Activated CD8-positive, alpha-beta memory T cell treated with anti-CD3 and anti-CD28 coated beads for 1 hour (primary cell): ENCODE measurements at places on chromosomes 7 and 10.

- DNase-seq: no peak
Measured at GRCh38 chr7:131919920-131920709, 363.7 kb upstream of the PODXL start.

DNA sequence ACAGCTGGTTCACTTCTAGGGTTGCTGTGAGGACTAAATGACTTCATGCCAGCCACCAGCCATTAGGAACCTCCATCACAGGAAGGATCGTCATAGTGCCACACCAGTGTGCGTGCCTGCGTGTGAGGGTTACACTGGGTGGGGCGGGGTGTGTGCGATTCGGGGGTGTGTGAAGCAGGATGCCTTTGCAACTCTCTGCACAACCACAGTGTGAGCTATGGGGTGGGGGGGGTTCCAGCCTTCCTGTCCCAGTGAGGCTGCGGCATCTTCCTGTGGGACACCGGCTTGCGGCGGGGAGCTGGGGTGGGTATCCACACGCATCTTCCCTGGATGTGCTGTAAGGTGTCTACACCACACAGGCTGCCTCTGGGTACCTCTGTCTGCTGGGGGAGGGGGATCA is 6.9 kb upstream of the ELFN1 start:
- no peak for DNase-seq

GRCh38 chr7:146660839-146661238 is 544.2 kb downstream of the CNTNAP2 start:
- DNase-seq: no peak

DNA sequence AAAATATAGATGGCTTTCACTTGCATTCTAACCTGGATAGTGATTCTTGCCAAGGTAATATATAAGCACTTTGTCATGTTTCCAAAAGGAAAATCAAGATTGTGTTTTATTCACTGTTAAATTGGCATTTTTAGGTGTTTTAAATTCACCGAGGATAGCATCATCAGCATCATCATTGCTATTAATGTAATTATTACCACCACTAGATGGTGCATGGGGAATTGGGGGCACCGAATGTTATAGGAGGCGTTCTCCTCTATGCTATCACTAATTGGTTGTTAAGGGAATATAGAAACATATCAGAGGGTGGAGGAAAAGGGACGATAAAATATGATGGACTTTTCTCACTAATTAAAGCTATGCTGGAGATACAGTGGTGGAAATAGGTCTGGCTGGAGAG is 95.5 kb downstream of the CELF2 start:
- DNase-seq: peak; percentile 12

GRCh38 chr10:71625445-71626175 is 94.0 kb downstream of the C10orf105 start:
- DNase-seq: no peak

GRCh38 chr7:2713370-2713769 is 25.4 kb downstream of the AMZ1 start:
- DNase-seq: no peak

DNA sequence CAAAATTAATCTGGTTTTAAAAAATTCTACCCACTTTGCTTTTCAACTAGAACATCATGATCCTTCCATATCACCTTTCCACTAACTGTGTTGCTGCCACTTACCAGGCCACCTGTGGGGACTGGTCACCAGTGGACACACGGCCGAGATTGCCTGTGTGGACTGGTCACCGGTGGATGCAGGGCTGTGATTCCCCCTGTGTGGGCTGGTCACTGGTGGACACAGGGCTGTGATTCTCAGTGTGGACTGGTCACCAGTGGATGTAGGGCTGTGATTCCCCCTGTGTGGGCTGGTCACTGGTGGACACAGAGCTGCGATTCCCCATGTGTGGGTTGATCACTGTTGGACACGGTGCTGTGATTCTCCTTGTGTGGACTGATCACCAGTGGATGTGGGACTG is 27.0 kb downstream of the UPP1 start:
- DNase-seq: no peak

DNA sequence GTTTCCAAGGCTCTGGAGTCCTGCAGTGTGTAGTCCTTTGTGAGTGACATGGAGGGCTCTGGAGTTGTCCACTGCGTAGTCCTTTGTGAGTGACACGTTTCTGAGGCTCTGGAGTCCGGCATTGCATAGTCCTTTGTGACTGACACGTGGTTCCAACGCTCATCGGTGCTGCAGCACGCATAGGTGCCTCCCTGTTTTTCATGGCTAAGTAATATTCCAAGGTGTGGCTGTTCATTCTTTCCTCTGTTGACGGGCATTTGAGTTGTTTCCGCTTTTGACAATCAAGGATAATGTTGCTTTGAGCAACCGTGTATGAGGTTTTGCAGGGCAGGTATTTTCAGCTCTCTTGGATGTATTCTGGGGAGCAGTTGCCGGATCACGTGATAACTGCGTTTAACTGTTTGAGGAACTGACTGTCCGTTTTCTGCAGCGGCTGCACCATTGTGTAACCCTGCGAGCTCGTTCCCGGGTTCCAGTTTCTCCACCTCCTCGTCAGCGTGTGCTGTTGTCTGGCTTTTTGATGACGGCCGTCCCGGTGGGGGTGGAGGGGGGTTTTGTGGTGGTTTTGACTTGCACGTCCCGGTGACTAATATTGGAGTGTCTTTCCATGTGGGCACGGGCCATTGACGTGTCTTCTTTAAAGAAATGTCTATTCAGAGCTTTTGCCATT is 21.1 kb downstream of the FAM20C start:
- no peak for DNase-seq

- DNase-seq: no peak
Measured at GRCh38 chr10:101485681-101486554, 102.1 kb downstream of the POLL start.

- no peak for DNase-seq
Measured at GRCh38 chr7:41652267-41652666, 50.6 kb downstream of the INHBA start.

- no peak for DNase-seq
Measured at GRCh38 chr7:155653803-155654202, 9.3 kb downstream of the RBM33 start.

DNA sequence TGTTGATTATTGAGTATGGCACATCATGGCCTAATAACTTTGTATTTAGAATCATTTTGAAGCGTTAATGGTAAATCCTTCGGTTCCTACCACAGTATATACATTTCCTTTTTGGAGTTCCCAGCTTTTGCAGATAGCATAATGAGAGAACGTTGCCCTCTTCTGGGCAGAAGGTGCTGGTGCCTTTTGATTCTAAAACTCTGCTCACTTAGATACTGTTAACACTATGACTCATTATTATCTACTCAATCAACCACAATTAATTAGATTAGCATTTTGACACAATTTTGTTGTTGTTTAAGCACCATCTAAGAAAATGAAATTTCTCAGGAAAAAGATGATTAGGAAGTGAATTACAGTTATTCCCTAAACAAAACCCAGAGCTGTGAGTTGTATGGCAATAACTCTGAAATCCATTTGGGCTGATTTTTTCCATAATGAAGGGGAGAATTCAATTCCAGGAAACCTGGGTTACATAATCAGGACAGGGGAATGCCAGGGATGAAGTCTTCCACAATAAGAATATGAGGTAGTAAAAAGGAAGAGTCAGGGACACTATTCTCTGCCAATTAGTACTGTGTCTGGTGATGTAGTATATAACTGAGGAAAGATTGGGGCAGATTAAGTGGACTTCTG is 11.5 kb upstream of the DLD start:
- no peak for DNase-seq

- no peak for DNase-seq
Measured at GRCh38 chr10:93757136-93757535, 600 bp upstream of the LGI1 start.

- DNase-seq: no peak
Measured at GRCh38 chr7:134339475-134339874, 22.7 kb upstream of the SLC35B4 start.

DNA sequence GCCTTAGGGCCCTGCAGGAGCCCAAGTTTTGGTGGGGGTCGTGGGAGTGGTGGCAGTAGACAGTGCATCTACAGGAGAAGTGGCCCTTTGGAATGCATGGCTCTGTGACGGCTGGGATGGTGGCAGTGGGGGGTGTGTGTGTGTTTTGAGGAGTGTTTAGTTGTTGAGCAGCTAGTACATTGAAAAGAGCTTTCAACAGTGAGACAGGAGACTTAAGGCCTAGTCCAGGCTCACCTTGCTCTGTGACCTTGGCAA is 27.1 kb downstream of the ZNF775 start:
- DNase-seq: no peak

DNA sequence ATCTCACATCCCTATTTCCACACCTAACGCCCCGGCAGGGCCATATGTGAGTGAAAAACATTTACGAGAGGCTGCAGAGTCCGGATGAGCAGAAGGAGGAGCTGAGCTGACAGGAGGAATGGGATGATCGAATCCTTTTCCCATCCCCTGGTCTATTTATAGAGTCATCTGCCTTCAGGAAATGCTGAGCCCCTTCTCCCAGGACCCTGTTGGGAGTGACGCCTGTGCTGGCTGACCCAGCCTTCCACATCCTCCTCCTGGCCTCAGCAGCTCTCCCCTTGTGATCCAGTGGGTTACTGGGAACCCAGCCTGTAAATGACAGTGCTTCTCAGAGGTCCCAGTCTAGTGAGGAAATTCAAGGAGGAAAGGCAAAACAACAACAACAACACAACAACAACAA is 16.6 kb downstream of the DENND2A start:
- no peak for DNase-seq

GRCh38 chr10:27678166-27678565 is 67.5 kb downstream of the MKX start:
- no peak for DNase-seq

DNA sequence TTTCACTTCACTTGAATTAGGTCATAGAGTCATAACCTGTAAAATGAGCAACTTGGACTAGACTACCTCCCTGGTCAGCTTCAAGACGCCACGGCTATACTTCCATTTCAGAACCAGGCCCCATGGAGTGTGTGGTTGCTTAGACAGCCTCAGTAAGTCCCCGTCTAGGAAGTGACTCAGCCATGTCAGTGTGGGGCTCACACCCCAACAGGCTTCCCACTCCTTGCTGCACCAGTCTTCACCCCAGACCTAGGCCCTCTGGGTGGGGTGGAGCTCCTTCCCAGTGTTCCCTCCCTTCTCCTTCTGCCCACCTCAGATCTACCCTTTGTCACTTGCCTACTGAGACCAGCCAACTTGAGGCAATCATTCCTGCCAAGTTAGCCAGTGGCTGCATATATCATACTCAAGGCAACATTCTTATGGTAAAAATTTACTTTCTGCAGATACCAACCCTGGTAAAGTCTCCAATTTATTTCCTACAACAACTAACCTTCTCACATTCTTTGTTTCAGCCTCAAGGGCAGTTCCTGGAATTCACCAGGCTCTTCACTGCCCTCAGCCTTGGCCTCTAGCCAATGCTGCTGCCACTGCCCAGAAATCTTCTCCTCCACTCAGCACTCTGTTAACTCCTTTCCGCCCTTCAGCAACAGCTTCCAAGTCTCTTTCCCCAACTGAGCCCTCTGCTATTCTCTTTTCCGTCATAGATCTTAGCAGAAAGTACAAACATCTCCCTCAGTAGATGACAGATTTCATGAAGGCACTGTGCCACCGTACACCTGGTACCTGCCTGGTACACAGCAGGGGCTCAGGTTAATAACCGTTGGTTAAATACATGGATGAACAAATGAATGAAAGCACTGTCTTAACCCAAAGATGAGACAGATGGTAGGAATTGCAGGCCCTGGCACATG is 31.3 kb upstream of the ZNRF2 start:
- no peak for DNase-seq

DNA sequence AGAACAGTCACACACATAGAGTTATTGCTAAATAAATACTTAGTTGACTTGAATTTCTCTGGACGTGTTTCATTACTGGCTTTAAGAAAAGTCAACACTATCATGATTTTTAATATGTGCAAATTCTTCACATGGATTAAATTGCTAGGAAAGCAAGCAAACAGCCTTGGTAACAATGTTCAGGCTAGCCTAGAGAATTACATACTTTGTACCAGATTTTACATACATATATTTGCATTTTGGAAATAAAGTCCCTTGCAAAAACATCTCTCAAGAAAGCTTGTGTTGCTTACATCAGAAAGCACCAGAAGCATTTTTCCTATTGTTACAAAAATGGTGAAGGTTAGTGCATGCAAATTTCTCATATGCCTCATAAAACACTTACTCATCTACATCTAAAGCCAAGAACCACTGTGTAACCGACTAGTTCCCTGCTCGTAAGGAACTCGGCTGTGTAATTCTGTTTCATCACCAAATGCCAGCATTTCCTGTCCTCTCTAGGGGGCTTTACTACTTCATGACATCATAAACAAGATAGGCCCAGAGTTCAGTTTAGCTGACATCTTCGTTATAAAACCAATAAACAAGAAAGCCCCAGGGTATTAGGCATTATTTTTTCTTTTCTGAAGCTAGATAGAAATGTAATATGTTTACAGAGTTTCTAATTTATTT is 87.8 kb downstream of the CFAP58 start:
- DNase-seq: no peak

DNA sequence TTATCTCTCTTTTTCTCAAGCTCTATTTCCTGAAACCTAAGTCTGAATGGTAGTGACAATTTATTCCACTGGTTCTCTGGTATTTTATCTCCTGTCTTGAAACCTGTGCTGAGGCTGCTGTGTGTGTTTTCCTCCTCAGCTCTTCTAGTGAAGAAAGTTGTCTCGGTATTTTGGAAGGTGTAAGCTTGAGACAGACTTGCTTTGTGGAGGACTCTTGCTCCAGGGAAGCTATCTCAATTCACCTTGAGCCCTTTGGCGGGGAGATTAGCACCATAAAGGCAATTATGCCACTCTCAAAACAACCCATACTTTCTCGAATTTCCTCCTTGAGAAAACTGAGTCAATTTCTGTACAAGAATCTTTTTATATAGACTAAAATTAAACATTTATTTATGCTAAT is 141.6 kb downstream of the THSD7A start:
- DNase-seq: no peak

DNA sequence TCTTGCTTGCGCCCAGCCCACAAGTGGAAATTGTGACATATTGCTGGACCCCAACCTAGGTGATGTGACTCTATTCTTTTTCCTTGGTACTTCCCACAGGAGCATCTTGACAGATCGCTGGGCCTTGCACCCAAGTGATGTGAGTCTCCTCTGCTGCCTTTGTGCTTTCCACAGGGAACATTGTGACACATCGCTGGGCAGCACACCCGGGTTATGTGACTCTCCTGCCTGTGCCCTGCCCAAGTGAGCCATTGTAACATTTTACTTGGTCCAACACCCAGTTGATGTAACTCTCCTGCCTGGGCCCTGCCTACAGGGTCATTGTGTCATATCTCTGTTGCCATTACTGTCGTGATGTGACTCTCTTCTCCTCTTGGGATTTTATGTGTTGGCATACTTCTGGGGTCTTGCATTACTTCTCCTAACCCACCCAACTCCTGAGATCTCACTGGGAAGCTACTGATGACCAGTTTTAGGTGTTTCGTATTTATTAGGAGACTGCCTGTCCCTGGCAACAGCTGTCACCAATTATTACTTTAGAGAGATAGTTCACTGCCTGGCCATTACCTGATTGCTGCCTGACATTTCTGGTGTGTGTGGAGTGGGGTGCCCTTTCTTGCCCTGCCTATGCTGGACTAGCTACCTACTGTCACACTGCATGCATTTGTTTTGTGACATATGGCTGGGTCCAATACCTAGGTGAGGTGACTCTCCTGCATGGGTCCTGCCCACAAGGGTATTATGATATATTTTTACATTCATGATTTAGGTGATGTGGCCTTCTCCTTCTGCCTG is 45.4 kb upstream of the ZNF680 start:
- no peak for DNase-seq
